ENCODE measurements at places on chromosomes 6 and 20.

DNA sequence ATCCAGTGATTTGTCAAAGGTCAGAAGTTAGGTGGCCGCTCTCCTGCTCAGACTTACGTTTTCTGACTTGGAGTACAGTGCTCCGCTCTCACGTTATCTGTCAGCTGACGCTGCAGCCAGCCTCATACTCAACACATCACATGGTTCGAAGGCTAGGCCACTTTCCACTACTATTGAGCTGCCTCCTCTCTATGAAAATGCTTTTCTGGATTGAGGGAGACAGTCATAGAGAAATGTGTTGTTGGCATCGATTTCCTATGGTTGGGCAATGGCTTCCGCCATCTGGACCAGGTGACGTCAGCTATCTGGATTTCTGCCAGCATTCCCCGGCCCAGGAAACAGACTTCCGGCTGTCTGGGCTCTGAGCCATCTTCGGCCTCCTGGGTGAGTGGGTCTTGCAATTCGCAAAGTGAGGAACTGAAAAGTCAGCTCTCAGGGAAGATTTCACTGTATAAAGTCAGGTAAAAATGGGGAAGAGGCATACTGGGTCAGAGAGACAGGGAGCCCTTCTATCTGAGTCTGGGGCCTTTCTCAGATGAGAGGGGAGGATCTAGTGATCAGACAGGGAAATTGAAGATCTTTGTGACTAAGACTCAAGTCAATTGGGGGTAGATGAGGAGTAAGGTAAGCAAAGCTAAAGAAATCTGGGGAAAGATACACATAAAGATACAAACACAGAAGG, 37.5 kb upstream of the IER3 start:
- no peak for DNase-seq

DNA sequence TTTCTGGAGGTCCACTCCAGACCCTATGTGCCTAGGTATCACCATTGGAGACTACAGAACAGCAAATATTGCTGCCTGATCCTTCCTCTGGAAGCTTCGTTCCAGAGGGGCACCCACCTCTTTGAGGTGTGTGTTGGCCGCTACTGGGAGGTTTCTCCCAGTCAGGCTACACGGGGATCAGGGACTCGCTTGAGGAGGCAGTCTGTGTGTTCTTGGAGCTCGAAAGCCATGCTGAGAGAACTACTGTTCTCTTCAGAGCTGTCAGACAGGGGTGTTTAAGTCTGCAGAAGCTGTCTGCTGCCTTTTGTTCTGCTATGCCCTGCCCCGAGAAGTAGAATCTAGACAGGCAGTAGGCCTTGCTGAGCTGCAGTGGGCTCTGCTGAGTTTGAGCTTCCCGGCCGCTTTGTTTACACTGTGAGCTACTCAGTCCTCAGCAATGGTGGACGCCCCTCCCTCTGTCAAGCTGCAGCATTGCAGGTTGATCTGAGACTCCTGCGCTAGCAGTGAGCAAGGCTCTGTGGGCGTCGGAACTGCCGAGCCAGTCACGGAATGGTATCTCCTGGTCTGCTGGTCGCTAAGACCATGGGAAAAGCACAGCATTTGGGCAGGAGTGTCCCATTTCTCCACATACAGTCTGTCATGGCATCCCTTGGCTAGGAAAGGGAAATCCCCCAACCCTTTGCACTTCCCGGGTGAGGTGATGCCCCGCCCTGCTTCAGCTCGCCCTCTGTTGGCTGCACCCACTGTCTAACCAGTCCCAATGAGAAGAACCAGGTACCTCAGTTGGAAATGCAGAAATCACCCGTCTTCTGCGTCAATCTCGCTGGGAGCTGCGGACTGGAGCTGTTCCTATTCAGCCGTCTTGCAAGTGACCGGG, 32.5 kb upstream of the ASCC3 start:
- DNase-seq, result no peak

DNA sequence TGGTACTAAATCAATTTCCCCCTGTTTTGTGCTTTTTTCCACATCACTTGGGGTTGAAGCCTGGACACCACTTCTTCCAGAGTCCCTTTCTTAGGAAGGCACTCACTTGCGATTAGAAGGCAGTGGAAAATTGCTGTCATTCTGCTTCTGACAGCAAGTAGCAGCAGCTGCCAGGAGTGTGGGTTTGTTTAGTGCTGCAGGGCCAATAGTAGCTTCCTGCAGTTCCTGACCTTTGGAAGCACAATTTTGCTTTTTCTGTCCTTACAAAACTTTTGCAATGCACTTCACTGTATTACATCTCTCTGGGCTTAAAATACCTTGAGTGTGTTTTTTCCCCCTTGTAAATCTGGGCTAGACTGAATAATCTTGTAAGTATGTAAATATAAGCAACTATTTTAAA, 12.5 kb upstream of the HLA-DRA start:
- no peak for DNase-seq

GRCh38 chr20:13694420-13695150, 55.9 kb upstream of the TASP1 start:
- no peak for DNase-seq

DNA sequence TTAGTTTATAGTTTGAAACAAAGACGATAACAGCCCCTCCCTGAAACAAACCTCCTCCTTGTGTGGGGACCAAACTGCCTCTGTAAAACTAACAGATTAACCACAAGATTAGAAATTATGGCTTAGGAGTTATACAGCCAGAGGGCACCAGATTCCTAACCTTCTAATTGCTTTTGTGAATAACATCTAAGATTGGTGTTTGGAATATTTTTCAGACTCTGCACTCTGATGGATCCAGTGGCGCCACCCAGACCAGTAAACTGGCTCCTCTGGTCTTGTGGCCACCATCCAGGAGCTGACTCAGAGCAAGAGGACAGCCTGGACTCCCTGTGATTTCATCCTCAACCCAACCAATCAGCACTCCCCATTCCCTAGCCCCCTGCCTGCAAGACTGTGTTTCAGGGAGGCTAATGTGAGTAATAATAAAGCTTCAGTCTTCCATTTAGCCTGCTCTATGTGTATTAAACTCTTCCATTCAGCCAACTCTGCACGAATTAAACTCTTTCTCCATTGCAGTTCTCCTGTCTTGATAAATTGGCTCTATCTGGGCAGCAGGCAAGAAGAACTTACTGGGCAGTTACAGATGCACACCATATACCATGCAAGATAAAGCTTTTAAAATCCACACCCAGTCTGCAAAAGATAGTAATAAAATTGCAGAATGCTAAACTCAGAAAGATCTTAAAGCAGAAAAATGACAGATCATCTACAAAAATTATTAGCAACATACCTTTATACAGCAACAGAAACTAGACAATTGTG, 58.5 kb upstream of the SLC22A16 start:
- DNase-seq, result no peak
